ENCODE measurements at places on chromosomes 4 and X.

GRCh38 chr4:58254291-58254690 is 1144.1 kb upstream of the IGFBP7 start:
- no peak for DNase-seq

GRCh38 chr4:67550451-67550850 is 5.1 kb upstream of the CENPC start:
- DNase-seq: no peak

GRCh38 chrX:21933077-21933476 is 7.4 kb upstream of the SMS start:
- no peak for DNase-seq

GRCh38 chr4:123259676-123260646 is 136.6 kb upstream of the SPRY1 start:
- DNase-seq: no peak

- peak; percentile 21 for DNase-seq
Measured at GRCh38 chrX:12567857-12568256, 223.4 kb upstream of the PRPS2 start.

GRCh38 chr4:153789741-153790499 is 1.0 kb upstream of the SFRP2 start:
- peak; percentile 32 for DNase-seq

GRCh38 chr4:126375462-126376054 is 1060.8 kb downstream of the FAT4 start:
- DNase-seq: no peak

GRCh38 chrX:97847885-97848679 is 964.4 kb downstream of the RPA4 start:
- no peak for DNase-seq

DNA sequence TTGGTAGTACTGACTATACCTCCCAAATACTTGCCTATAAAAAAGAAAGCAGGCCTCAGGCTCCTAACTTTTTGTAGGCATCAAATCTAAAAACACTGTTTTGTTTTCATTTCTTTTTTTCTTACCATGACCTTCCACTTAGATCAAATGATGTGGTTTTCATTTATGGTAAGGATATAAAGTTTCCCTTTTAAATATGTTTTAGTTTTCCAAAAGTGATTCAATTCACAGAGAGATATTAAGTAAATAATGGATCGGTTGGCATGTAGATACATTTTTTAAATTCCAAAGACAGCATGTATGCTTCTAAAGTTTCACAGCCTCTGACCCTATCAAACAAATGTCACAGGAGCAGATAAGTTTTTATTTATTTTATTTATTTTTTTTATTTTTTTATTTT is 23.9 kb downstream of the EFHC2 start:
- DNase-seq: no peak

- no peak for DNase-seq
Measured at GRCh38 chrX:103877571-103877970, 45.5 kb upstream of the RAB9B start.

DNA sequence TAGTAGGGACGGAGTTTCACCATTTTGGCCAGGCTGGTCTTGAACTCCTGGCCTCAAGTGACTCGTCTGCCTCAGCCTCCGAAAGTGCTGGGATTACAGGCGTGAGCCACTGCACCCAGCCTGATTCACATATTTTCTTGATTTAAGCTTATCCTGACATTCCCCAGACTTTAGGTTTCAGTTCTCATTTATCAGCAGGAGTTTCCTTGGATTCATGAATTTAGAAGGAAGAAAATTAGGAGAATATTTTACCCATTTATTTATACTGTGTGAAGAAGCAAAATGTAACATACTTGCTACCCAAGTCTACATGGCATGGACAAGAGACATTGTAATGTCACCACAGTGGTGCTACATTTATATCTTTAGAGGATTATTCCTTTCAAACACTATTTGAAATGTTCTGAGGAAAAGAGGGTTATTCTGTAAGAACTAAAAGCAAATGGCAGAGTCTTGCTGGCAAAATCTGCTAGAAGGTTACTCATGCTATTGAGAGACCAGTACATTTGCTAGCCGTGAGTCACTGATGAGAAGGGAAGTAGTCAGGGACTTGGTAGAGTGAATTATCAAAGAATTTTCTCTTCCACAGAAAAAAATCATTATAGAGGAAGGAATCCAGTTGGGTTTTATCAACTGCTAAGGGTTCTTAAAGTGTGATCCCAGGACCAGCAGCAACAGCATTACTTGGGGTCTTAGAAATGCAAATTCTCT is 26.1 kb upstream of the CFAP299 start:
- peak; percentile 93 for DNase-seq

DNA sequence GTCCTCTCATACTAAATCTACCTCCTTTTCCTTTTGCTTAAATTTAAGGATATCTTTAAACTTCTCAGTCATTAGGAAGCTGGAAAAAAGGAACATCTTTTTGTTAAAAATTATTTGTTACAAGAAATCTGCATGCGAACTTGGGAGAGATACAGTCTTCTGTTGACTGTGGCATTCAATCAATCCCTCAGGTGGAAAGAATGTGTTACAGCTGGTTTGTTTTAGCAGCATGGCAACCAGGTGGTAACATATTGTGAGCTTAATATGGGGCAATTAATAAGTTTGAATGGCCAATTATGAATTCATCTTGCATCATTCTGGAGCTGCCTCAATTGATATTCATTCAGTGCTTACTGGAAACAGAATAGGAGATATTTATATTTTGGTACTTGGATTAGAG is 135.0 kb downstream of the GC start:
- DNase-seq: no peak

- no peak for DNase-seq
Measured at GRCh38 chr4:54729256-54729655, 71.5 kb downstream of the KIT start.

DNA sequence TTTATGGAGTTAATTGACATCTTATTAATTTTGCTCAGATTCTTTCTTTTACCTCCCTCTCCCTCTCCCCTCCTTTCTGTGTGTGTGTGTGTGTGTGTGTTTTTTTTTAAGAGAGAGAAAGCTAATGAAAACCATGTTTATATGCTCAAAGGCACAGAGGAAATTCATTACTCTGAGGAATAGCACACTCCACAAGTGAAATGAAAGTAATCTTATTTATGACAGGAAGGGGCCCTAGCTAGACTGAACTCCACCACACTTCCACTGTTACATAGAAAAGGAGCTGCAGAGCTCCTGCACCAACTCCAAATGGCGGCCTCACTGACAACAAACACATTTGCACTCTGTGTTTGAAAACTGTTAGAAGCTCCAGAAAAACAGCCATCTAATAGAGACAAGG is 150.6 kb downstream of the RASL11B start:
- peak; percentile 65 for DNase-seq

DNA sequence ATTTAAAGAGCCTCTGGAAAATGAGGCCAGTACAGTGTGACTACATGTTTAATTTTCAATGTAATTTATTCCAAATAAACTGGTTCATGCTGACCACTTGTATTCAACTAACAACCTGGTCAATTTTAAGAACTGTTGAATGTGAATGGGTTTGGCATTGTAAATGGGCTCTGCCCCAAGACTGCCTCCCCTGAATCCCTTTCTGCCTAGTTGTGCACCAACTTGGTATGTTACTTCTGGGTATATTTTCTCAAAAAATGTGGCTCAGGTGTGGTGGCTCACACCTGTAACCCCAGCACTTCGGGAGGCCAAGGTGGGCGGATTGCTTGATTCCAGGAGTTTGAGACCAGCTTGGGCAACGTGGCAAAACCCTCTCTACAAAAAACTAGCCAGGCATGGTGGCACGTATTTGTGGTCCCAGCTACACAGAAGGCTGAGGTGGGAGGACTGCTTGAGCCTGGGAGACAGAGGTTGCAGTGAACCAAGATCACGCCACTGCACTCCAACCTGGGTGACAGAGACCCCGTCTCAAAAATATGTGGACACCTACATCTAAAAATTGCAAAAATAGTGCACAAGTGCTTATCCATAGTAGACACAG is 7.2 kb downstream of the RPL9 start:
- DNase-seq: no peak

GRCh38 chr4:103482471-103482870 is 237.3 kb downstream of the TACR3 start:
- DNase-seq: no peak

DNA sequence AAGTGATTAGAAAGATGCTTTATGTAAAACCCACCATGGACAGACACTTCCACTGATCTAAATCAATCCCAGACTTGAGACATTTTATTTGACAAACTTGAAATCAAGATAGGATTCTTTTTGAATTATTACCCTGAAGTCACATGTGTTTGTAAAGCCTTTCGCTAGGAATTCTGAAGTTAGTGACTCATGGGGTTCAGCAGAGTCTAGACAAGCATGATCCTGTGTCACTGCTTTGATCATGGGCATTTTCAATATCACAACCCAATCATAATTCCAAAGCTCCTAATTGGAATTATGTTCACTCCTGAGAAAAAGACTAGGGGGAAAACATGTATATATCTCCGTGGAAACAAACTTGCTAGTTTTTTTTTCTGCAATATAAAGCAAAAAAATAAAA is 67.5 kb upstream of the BMP3 start:
- no peak for DNase-seq

DNA sequence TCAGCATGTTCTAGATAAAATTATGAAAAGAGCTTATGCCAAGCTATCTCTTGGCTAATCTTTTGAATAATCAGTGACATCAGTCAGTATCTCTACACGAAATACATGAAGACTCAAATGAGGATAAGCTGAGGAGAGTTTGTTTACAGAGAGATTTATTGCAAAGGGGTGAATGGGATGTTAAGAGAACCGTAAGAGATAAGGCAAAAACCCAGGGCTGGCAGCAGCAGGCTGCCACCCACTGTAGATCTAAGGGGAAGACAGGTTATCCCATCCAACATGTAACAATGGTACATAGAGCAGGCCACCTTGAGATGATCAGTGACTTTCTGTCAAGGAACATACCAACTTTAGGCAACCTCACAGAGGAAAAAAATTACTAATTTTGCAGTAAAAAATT is 432.1 kb upstream of the NR3C2 start:
- DNase-seq: no peak

GRCh38 chr4:146343199-146343598 is 128.9 kb downstream of the REELD1 start:
- DNase-seq: no peak

DNA sequence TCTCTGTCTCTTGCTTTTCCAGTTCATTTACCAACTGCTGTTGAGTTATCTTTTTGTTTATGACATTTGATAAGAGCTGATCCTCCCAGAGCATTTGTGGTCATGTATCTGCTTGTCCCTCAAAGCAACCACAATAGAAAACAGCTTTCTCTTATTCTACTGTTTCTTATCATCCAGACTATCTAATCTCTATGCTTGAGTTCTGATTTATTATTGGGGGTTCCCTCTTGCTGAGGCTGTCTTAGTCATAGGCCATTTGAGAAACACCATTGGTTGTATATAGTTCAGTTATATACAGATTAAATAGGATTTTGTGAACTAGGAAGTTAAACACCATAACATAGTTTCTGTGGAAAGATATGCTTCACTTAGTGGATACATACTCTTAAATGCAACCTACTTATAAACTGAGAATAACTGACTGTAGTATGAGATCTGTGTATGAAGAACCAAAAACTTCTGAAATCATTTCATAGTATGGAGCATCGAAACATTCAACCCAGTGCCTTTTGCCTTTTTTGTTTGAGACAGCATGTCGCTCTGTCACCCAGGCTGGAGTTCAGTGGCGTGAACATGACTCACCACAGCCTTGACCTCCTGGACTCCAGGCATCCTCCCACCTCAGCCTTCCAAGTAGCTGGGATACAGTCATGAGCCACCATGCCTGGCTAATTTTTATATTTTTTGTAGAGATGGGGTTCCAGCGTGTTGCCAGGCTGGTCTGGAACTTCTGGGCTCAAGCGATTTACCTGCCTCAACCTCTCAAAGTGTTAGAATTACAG is 75.8 kb downstream of the STIM2 start:
- peak; percentile 10 for DNase-seq

DNA sequence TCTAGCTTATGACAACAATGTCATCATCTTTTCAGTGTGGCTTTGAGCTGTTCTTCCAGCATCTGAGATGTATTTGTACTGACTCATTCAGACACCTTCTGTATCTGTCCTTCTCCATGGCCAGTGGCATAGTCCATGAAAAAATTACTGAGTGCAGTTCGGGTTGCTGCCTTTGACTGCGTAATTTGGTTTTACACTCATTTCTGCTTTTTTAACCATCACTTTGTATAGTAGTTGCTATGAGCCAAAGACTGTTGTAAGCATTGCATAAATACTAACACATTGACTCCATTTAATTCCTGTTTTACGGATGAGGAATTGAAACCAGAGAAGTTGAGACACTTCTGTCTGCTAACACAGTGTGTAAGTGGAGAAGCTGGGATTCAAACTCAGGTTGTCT is 190.7 kb upstream of the MID1 start:
- DNase-seq: peak; percentile 14

DNA sequence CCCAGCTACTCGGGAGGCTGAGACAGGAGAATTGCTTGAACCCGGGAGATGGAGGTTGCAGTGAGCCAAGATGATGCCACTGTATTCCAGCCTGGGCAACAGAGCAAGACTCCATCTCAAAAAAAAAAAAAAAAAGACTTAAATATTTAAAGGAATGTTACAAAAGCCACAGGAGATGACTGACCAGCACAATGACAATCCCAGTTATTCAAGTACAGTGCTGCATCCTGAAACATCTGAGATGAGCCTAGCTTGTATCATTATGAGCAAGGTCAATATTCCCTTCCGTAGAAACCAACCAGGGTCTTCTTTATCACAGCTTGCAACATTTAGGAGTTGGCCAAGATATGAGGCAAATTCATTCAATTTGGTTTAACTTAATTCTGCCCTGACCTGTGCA is 38.6 kb downstream of the LNX1 start:
- peak; percentile 52 for DNase-seq

DNA sequence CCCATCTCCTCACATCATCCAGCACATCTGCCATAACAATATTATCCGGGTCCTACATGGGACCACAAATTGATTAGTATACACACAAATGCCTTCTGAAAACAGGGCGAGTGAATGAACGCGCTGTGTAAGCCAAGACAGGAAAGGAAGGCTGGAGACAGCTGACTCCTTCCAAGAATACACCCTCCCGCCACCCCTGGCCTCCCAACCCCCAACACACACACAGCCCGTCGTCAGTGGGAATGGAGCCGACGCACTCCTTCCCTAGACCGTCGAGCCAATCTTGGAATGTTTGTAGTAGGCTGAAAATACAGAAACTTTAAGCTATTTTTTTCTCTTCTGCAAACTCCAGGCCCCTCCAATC is 319 bp upstream of the MAGEH1 start:
- no peak for DNase-seq

DNA sequence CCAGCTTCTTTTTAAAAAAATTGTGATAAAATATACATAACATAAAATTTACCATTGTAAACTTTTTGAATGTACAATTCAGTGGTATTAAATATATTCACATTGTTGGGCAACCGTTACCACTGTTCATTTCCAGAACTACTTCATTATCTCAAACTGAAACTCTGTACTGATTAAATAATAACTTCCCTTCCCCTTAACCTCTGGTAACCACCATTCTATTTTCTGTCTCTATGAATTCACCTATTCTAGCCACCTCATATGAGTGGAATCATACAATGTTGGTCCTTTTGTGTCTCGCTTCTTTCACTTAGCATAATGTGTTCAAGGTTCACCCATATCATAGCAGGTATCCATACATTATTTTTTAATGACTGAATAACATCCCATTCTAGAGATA is 8.3 kb downstream of the GPR50 start:
- DNase-seq: no peak

GRCh38 chrX:48753708-48754228 is 7.8 kb upstream of the GLOD5 start:
- no peak for DNase-seq

GRCh38 chrX:136496186-136496763 is 1.1 kb upstream of the HTATSF1 start:
- DNase-seq: no peak

GRCh38 chrX:21749924-21750323 is 8.0 kb downstream of the SMPX start:
- no peak for DNase-seq

Measured in EH (cell line).